Head of caudate nucleus (tissue), 42 donors: ENCODE measurements at places on chromosomes 7 and 10.
A peak's percentile ranks its signal among the peaks of the same experiment; 100 is the strongest.

DNA sequence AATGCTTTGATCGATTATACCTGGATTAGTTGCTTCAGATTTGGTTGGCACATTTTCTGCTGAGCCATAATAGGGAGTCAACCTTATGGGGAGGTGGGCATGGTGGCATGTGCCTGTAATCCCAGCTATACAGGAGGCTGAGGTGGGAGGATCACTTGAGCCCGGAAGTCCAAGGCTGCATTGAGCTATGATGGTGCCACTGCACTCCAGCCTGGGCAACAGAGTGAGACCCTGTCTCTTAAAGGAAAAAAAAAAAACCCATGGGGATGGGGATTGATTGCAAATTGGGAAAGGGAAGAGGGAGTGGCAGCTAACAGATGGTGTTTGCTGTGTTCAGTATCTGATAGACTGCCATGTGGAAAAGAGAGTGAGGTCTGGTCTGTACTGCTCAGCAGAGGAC lies 11.1 kb downstream of the STK17A start:
- DNase-seq, result no peak

DNA sequence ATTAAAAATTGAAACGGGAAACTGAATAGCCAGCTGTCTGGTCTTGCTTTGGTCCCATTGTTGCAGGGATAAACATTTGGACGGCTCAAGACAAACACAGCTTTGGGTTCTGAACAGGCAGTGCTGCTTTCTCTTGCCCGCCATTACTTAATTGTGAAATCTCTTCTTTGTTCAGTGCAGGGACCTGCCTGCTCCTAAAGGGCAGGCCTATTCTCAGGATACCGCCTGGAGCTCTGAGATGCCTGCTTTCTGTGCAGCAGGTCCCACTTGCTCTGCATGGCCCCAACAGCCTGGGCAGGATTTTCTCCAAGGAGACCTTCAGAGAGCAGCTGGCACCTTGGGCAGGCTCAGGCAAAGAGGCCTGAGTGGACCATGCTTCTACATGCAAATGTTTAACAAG lies 237.6 kb downstream of the KCNMA1 start:
- no peak for DNase-seq

DNA sequence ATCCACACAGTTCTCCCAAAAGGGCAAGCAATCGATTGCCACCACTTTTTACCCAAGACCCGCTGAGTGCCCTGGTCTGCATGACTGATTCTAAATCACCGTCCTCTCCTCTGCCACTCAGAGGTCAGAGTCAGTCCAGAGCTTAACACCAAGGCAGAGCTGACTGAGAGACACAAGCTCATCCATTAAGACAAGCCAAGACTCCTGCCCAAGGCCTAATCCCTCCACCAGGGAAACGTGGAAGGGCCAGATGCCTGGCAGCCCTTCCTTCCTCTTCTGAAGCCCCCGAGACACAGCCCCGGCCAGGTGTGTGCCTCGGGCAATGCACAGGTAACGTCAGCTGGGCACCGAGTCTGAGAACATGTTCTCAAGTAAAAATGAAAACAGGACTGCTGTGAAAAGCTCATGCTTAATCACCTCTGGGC lies 51.7 kb downstream of the DIP2C start:
- no peak for DNase-seq

DNA sequence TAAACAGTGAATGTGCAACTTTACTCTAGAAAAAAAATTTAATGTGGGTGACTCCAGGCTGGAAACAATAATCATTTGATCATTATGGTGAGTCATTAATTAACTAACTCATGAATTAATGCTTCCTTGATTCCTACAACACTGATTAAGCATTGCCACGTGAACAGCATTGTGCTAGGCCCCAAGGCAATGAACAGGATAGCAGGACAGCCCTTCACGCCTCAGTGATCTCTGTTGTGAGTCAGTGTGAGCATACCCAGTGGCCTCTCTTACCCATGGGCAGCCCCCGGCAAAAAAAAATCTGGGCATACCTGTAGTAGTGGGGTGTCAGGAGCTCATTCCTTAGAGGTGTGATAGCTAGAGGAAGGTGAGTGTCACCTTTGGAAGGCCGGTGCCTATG lies 76.0 kb downstream of the DENND2A start:
- no peak for DNase-seq

DNA sequence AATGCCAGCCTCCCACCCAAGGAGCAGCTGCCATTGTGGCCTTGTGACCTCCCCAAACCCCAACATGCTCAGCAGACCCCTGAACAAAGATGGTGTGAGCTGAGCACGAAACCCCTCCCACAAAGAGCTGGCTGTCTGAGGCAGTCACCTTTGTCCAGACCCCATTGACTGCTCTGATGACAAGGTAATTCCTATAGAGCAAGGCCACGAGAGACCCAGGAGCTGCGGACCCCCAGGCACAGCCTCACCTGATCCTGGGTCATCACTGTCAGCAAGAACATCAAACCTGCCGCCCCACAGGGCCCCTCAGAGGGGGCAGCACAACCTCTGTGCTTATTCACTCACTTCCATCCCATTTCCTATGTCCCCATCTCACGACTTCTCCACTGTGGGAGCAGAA lies 102.6 kb downstream of the CPXM2 start:
- no peak for DNase-seq

- no peak for DNase-seq
Observed at GRCh38 chr10:47388879-47389278, 4.8 kb upstream of the ZNF488 start.

DNA sequence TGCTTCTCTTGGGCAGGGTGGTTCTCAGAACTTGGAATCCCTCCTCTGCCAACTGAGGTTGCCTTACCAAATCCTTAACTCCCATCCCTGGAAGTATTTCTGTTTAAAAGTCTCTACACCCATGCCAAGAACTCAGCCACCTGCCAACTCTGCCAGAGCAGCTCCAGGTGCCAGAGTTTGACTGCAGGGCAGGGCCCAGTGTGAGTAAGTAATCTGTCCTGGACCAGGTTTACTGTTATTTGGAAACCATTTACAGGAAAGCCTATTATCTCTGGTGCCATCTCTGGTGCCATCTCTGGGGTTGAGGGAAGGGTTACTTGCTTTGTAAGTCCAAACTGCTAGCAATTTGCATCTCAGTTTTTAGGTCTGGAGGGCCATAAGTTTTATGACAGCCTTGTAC lies 2.5 kb downstream of the TSPAN15 start:
- no peak for DNase-seq

DNA sequence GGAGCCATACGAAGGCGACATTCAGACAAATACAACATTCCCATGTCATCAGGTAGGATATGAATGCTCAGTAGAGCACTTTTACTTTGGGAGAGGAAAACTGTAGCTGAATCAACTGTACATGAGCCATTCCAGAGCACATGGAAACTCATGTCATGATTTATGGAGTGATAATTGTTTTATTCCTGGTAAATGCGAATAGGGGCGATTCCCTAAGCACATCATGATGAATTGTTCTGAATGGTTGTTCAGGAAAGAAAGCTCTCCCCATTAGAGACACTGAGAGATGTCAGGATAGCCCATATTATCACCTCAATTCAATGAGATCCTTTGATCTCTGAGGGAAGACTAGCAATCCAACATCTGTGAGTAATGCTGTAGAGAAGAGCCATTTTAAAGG lies 243.6 kb downstream of the FOXP2 start:
- no peak for DNase-seq

- DNase-seq, result no peak
Observed at GRCh38 chr10:12872577-12872976, 128.9 kb downstream of the CCDC3 start.

- no peak for DNase-seq
Observed at GRCh38 chr10:126638542-126638941, 32.0 kb downstream of the C10orf90 start.

DNA sequence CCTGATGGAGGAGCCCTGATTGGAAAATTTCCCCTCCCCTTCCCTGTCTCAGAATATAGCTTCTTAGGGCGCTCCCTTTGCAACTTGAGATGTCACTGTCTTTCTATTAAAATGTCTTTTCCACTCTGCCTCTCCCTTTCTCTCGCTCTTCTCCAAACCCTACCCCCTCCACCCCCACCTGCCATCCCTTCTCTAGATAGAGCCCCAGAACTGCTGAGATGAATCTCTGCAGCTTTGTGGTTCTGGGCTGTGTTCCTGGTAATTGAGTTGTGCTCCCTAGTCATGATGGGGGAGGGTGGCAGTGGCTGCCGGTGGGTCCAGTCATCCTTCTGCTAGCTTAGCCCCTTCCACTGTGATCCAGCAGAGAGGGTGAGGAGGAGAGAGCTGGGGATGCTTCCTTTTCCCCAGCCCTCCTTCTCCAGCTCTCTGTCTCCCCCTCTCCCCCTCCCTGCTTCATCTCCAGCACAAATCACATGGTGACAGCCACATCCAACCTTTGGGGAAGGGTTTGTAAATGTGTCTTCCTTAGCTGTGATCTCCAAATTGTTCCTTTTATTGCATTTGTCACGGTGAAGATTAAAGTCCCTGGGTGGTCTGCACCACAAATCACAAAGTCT lies 50.8 kb upstream of the BTRC start:
- no peak for DNase-seq

DNA sequence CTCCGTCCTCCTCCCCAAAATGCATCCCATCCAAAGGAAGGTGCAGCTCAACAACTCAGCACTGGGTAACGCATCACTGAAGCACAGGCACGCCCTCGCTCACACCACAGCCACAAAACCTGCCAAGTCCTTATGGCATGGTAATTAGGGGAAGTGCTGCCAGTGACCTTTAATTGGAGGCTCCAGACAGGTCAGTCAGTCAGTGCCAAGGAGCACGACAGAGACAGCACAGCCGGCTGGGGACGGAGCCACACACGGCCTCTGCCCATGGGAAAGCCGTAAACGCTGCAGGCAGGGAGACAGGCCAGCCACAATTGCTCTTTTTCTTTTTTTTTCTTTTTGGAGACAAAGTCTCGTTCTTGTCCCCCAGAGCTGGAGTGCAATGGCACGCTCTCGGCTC lies 146.5 kb downstream of the MAD1L1 start:
- no peak for DNase-seq

- no peak for DNase-seq
Observed at GRCh38 chr7:141729020-141729419, 9.1 kb upstream of the SSBP1 start.

- no peak for DNase-seq
Observed at GRCh38 chr7:124552217-124552616, 213.4 kb downstream of the GPR37 start.

- peak; percentile 65 for DNase-seq
Observed at GRCh38 chr10:61900829-61901792, at the start of gene ARID5B. Gene ARID5B (plus strand): TSS chr10:61901699. CDS start chr10:61901710, 11 bp downstream.

GRCh38 chr7:28409716-28410627 lies 2.3 kb upstream of the CREB5 start:
- DNase-seq, result peak; percentile 60

DNA sequence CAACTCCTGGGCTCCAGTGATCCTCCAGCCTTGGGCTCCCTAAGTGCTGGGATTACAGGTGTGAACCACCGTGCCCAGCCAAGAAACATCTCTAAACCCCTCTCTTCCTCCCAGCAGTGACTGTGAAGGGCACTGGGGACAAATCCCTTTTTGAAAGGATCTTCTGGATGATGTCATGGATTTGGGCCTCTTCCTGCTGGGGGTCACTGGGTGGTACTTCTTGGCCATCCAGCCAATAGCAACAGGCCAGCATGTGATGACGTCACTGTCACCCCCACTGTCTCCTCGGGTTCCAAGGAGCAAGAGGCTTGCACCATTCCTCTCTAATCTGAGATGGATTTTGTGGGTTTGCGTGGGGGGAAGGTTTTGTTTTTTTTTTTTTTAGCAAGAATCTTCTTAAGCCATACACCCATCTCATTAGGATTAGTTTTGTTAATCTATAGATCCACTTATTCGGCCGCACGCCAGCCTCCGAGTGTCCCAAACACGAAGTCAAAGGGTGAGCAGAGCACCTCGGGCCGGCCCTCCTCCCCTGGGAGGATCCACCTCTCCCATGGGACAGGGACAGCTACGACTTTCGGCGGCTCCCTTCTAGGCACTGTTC lies 29.4 kb upstream of the TNRC18 start:
- no peak for DNase-seq

DNA sequence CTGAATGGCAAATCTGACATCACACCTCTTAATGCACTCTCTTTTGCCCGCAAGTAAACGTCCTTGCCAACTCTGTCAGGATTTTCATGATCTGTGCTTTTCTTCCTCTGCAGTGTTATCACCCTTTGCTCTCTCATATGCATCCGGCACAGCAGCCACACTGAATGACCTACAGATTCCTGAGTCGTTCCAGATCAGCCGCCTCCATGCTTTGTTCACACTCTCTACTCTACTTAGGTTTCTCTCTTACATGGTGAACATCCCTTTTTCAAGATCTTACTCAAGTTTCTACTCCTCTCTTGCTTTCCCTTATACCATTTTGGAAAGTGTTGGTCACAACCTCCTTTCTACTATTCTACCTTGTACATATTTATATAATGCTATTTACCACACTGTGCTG lies 127.7 kb upstream of the AOAH start:
- DNase-seq, result no peak

- DNase-seq, result no peak
Observed at GRCh38 chr10:125479059-125479458, 203.9 kb downstream of the TEX36 start.

DNA sequence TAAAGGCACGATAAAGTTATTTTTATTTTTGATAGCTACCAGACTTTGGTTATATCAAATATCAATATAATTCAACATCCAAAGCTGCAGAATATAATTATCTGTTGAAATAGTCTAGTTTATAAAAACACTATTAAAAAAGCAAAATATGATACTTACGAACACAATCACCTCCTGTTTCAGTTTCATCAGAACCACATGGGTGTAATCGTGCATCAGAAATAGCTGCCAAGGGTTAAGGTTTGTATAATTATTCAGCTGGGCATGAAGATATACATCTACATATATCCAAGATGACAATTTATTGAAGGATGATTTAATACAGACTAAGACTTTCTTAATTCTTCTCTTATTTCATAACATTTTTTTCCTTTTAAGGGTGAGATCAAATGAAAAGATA lies 20.3 kb downstream of the VWDE start:
- DNase-seq, result no peak

GRCh38 chr10:79187121-79187940 lies 118.6 kb downstream of the ZMIZ1 start:
- no peak for DNase-seq

- peak; percentile 19 for DNase-seq
Observed at GRCh38 chr10:129467359-129468064, 471 bp downstream of the MGMT start.

DNA sequence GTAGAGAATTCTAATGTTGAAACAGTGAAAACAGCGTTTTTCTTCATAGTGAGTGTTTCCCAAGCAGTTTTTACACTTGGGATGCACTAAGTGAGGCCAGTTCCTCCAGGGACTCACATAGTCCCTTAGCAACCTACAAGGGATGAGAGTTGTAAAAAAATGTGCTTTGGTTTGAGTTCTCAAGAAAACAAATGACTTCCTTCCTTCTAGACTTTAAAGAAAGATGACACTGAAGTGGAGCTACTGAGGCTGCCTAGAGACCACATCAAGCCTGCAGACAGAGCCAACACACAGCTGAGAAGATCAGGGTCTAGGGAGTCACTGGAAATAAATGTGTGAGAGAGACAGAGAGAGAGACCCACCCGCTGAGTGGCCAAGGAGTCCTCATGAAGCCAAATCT lies 264.4 kb downstream of the TNS3 start:
- no peak for DNase-seq
